ENCODE measurements at places on chromosomes 7 and 10.

DNA sequence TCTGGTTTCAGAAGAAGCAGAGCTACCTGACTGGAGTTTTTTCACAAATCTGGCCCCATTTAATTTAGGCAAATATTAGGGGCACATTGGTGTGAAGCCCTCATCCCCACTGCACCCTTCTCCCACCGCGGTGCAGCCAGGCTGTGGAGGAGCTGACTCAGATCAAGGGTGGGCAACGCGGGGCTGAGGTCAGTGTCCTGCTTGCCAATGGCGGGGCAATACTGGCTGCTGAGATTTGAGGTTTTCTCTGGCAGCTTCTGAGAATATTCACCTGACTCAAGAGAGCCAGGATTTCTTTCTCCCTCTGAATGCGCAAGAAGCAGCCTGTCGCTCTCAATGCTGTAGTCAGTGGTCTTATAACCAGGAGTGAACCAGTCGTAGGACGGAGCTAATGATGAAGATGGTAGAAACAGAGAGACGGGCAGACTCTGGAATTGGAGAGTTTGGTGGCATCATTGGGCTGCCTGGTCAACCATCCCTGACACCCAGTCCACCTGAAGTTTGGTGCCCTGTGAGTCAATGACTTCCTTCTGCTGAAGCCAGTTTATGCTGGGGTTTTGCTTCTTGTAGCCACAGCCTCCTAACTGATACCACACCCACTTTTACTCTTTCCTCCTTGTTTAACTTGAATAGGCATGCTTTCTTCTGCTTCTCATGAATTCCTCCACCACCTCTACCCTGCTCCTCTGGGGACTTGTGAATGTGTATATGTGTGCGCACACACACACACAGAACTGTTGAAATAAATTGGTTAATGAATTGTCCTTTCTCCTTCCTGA, 123.7 kb upstream of the CTBP2 start:
- DNase-seq, result no peak

DNA sequence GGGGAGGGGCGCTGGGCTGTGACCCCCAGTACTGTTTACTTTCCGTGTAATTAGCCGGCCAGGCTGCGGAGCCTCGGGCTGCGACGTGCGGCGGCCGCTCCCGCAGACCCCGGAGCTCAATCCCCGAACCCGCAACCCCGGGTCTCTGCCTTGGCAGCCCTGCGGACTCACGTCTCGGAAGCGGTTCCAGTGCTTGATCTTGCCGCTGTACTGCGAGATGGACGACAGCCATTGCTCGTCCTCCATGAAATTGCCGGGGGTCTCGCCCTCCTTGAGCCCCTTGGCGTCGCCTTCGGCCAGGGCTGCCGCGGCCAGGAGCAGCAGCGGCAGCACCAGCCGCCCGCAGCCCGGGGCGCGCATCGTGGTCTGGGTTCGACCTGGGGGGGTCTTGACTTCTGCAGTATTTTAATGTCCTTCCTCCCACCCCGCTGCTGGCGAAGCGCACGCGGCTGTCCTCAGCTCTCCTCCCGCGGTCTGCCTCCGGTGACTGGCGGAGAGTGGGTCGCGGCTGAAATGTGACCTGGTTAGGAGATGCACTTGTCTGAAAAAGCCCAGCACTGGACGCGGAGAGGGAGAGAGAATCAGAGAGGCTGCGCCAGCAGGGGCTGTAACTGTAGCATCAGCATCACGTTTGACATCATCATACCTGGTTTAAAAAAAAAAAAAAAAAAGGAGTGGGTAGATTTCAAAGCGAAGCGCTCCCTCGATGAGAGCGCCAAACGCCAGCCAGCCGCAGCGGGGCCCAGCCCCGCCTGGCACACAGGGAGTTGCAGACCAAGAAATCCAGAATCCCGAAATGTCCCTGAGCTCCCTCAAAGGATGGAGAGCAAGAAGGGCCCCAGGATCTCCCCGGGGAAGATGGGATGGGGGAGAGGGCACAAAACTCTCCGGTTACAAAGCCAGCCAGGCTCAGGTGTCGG, at the start of gene SPOCK2:
TSS of gene SPOCK2 (minus strand) at position 583 of the 920 bp plus-strand sequence. CDS start at position 360, 223 bp downstream.
- no peak for DNase-seq

DNA sequence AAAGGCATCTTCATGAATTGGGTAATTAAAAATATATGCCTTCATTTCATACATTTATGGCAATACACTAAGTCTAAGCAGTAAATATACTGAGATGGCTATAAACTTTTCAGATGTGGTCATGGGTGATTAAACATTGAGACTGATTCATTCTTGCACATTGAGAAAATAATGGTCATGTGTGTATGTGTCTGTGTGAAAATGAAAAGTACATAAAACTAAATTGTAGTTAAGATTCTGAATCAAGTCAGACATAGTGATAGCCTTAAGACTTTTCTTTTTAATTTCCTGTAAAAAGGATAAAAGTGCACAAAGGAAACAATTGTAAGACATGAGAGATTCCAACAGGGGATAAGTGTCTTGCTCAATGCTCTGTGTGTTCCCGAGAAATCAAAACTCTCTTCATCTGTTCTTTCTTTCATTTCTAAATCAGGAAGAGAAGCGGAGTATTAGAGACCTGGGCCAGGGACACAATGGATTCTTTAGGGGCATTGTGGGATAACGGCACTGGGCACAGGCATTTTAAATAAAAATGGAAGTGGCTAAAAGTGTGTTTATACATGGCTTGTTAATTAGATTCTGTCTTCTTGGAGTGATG, 69.8 kb upstream of the AGR3 start:
- DNase-seq, result no peak

DNA sequence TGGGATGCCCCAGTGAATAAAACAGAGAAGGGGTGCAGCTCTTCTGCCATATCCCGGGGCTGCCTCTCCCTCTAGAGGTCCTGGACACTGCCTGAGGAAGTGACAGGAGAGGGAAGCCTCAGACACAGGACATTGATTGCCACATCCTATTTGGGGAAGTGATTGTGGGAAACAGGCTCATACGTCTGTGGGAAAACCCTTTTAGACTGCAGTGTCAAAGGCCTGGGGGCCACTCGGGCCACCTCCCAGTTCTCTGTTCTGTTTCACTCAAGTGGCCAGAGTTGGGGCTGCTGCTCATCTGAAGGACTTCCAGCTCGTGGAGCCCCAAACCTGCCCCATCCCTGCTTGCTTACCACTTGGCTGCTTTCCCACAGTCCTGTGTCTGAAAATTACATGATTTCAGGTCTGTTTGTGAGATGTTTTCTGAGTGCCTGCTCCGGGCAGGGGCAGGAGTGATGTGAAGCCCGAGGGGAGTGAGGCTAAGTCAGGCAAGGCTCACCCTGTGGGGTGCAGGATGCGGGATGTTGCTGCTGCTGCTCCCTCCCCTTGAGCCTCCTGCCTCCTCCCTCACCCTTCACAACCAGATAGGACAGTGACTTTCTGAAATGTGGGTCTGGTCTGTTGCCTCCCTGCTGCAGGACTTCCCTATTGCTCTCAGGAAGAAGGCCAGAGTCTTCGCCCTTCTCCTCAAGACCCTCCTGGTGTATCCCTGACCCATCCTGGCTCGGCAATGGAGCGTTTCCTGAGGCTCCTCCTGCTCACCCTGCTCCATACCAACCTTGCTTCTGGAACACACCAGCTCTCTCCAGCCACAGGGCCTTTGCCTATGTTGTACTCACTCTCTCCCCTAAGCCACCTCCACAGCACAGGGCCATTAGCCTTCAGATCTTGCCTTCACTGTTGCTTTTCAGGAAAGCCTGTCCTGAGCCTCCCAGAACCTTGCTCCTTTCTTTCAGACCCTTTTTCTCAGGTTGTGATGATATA, 58.4 kb downstream of the NEURL1 start:
- no peak for DNase-seq

DNA sequence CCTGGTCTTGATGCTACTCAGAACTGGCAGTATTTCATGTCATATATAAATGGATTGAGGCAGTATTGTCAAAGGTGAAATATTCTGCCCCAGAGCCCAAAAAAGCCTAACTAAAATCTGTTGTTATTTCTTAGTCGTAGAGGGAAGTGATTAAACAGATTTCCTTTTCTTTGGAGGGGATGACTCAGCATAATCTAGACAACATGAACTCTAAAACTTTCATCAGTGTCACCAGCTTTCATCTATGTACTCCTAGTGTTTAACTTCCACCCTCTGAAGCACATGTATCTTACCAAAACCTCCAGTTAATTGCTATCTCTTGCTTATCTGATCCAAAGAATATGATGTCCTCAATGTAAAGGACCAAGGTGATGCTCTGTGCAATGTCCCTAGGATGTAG, 97.1 kb upstream of the ARID5B start:
- no peak for DNase-seq

DNA sequence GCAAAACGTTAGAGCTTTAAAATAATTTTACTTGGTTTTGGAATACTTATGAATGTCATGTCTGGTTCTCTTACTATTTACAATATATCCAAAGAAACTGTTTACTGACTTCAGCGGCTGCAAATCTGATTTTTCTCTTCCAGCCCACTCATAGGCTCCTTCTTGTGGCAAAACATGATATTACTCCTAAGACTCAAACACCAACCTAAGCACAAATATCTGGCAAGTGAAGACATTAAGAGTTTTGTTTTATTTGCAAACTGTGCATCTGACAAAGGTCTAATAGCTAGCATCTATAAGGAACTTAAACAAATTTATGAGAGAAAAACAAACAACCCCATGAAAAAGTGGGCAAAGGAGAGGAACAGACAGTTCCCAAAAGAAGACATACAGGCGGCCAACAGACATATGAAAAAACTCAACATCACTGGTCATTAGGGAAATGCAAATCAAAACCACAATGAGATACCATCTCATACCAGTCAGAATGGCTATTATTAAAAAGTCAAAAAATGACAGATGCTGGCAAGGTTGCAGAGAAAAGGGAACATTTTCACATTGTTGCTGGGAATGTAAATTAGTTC, 20.3 kb upstream of the GJC3 start:
- DNase-seq, result no peak

- peak; percentile 13 for DNase-seq
Measured at GRCh38 chr7:123993996-123994395, 38.9 kb downstream of the TMEM229A start.

GRCh38 chr7:27080844-27081436, 14.9 kb downstream of the HOXA1 start:
- DNase-seq, result no peak

- DNase-seq, result no peak
Measured at GRCh38 chr7:99359465-99360154, 14.9 kb upstream of the ARPC1B start.

DNA sequence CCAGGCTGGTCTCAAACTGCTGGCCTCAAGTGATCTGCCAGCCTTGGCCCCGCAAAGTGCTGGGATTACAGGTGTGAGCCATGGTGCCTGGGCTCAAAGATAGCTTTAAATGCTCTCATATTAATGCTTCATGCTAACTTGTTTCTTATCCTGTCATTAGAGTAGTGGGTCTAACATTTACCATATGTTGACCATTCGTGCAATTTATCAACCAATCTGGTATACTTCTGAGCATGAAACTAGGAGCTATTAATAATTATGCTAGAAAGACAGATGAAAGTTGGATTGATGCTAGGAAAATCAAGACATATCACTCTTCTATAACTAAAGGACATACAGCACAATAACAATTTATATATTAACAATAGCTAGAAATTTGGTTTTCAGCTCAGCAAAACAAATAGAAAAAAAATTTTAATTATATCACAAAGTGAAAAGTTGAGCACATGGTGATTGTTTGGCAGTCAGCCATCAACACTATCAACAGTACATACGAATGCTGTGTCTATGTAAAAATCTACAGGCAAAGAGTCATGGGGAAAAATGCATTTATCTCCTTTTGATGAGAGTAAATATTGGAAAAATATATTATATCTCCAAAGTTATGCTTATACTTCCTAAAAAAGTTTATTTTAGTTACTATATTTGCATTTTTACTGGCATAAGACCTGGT, 112.1 kb upstream of the ABCB5 start:
- no peak for DNase-seq

DNA sequence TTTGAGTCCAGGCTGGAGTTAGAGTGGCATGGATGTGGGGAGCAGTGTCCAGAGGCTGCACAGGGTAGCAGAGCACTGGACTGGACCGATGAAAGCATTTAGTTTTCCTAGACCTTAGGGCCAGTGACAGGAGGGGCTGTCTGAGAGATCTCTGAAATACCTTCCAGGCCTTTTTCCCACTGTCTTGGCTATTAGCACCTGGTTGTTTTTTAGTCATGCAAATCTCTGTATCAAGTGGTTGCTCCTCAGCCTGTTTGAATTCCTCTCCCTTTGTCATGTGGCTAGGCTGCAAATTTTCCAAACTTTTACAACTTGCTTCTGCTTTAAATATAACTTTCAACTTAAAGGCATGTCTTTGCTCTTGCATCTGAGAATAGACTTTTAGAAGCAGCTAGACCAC, 504.3 kb upstream of the VSTM2A start:
- no peak for DNase-seq

DNA sequence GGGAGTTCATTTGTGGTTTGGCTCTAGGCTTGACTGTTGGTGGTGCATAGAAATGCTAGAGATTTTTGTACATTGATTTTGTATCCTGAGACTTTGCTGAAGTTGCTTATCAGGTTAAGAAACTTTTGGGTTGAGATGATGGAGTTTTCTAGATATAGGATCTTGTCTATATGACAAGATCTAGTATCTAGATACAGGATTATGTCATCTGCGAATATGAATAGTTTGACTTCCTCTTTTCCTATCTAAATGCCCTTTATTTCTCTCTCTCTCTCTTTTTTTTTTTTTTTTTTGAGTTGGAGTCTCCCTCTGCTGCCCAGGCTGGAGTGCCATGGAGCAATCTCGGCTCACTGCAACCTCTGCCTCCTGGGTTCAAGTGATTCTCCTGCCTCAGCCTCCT, 62.9 kb downstream of the MGAM2 start:
- DNase-seq, result no peak

- DNase-seq, result no peak
Measured at GRCh38 chr7:157814931-157815705, 478.3 kb downstream of the DNAJB6 start.

DNA sequence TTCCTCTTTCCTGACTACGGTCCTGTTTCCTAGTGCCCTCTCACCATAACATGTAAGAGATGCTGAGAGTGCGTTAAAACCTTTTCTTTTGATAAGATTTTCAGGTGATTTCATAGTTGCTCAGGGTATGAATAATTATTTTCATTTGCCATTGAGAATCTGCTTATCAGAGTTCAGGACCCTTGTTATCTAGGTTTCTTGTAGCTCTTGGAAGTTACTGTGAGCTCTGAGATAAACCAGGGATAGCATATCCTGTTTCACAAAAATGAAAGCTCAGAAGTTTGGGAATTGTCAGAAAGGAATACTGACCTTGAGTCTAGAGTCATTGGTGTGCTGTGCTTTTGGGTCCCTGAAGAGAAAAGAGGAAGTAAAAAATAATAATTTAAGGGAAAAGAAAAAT, 76.8 kb upstream of the PRKG1 start:
- DNase-seq, result no peak

- no peak for DNase-seq
Measured at GRCh38 chr7:142943706-142944268, 4.5 kb downstream of the LLCFC1 start.

- DNase-seq, result peak; percentile 51
Measured at GRCh38 chr7:34320926-34321661, 336.9 kb upstream of the NPSR1 start.
